Left lung (tissue), 14 donors: ENCODE measurements at places on chromosomes 2 and 18. TPM values are rescaled to one million over a fixed set of nuclear protein-coding genes. Genes with fewer than 3 reads are reported as not detected.

DNA sequence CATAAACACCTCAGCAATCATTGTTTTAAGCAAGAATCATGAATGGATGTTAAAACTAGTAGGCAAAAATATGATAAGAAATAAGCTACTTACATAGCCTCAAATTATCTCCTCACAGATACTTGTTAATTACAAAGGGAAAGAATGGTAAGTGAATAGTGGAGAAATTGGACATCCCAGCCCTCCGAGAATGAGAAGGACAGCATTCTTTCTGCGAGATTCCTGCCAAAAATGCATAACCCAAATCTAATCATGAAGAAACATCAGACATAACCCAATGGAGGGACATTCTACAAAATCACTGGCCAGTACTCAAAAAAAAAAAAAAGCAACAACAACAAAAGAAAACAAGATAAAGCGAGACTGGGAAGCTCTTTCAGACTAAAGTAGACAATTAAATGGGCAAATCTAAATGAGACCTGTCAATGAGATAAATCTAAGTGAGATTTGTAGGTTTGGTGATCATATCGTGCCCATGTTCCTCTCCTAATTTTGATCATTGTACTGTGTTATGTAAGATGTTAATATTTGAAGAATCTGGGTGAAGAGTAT is 57.9 kb upstream of the GLI2 start:
- no peaks in the 10 kb centered on the region for H3K36me3 ChIP-seq
- H3K4me1 ChIP-seq: no peaks in the 10 kb centered on the region
- no peak overlapping the region for H3K4me3 ChIP-seq
- H3K27me3 ChIP-seq: no peaks in the 10 kb centered on the region
- H3K27ac ChIP-seq: no peak overlapping the region

- H3K27ac ChIP-seq: no peak overlapping the region
- no peaks in the 10 kb centered on the region for H3K4me1 ChIP-seq
- H3K4me3 ChIP-seq: no peak overlapping the region
- no peaks in the 10 kb centered on the region for H3K36me3 ChIP-seq
- no peak for DNase-seq
These were observed 289.4 kb upstream of the MEX3C start for GRCh38 chr18:51486735-51487366.

- H3K4me3 ChIP-seq: no peak overlapping the region
- H3K36me3 ChIP-seq: no peaks in the 10 kb centered on the region
- H3K4me1 ChIP-seq: no peaks in the 10 kb centered on the region
- DNase-seq: no peak
- H3K27ac ChIP-seq: no peak overlapping the region
These were observed 357.0 kb upstream of the GULP1 start for GRCh38 chr2:187934692-187935091.

The SMC6 gene
- total RNA-seq: 18.5 TPM

The NAT8 gene
- total RNA-seq: not detected
